Hepatocyte (in vitro differentiated cells): ENCODE measurements at places on chromosomes 16 and 17. TPM values are rescaled to one million over a fixed set of nuclear protein-coding genes. Genes with fewer than 3 reads are reported as not detected.

DNA sequence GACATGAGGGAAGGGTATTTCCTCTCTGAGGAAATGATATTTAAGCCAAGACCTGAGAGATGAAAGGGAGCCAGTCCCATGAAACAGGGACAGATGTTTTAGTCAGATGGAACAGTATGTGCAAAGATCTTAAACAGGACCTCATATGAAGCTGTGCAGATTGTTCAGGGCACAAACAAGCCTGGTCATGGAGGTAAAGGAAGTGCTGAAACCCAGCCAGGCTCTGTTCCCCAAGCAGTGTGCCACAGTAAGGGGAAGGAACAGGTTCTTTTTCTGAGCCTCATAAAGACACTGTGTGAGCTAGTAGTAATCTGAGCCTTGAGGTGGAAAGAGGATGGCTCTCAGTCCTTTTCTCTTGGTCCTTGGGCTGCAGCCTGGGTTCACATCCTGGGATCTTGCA is 159.9 kb downstream of the ANKFN1 start:
- no peak for DNase-seq

Gene MYH10
- 72.0 and 75.6 TPM in 2 replicates for total RNA-seq

Gene GRIN2A
- 1.6 and 3.1 TPM in 2 replicates for total RNA-seq

Gene KRT39
- 1.0 TPM in 1 of 2 replicates, not detected in the other for total RNA-seq

Gene SPATA33
- total RNA-seq = 3.6 and 4.4 TPM in 2 replicates

Gene WNT9B
- 2.6 and 3.0 TPM in 2 replicates for total RNA-seq

Gene NTN1
- total RNA-seq = 1.5 and 2.1 TPM in 2 replicates

Gene CARD14
- 0.16 and 0.17 TPM in 2 replicates for total RNA-seq

DNA sequence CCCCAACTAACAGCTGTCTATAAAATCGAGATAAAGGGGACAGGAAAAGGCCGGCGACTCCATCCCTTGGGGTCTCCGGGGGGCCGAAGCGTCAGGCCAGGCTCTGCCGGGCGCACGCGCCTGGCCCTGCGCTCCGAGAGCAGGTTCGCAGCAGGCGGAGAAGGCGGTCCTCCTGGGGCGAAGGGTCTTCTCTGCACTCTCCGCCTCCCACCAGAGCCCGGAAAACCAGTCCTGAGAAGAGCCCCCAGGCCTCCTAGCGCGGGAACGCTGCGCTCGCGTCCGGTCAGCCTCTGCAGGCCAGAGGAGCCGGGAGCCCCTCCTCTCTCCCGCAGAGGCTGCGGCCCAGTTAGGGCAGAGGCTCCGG is 5.1 kb downstream of the FOXF1 start:
- no peak for DNase-seq

GRCh38 chr16:88993166-88993761 is 16.3 kb upstream of the CBFA2T3 start:
- no peak for DNase-seq
